NCI-H1092 (cell line): ENCODE measurements at places on chromosomes 11 and 22.

- DNase-seq = no peak
These were observed 14.6 kb downstream of the DKK3 start for GRCh38 chr11:11993839-11994238.

DNA sequence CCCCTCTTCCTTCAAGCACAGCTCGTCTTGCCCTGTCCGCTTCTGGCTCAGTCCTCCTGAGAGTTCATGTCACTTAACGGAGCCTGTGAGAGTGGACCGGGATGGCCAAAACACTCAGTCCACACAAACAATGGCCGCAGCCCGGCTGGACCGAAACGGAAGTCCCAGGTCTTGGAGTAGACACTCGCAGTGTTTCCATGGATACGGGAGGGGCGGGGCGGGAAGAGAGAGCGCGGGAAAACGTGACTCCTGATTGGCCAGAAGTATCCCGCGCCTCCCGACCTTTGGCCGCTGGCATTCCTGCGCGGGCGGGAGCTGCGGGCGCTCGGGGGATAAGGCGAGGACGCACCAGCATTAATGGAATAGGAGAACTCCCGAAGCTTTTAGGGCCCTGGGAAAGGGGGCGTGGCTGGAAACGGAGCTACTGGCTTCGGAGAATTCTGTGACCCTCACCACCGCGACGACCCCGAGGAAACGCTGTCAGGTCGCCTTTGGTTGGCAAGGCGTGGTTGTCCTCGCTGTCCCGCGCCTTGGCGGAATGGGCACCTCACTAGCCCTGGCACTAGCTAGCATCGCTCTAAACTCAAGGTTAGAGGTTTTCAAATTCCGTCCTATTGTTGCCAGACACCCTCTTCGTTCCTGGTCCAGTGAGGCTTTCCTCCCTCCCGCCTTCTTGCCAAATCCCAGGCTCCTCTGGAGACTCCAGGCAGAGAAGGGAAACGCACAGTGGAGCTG is at the start of the genes NLRP14 and ZNF214:
NLRP14 (plus strand) TSS at position 297 of the 735 bp plus-strand sequence. CDS start 18,108 bp downstream, outside the sequence.
ZNF214 (minus strand) TSS at position 164 of the 735 bp plus-strand sequence. CDS start 17,511 bp downstream, outside the sequence.
- no peak for DNase-seq

DNA sequence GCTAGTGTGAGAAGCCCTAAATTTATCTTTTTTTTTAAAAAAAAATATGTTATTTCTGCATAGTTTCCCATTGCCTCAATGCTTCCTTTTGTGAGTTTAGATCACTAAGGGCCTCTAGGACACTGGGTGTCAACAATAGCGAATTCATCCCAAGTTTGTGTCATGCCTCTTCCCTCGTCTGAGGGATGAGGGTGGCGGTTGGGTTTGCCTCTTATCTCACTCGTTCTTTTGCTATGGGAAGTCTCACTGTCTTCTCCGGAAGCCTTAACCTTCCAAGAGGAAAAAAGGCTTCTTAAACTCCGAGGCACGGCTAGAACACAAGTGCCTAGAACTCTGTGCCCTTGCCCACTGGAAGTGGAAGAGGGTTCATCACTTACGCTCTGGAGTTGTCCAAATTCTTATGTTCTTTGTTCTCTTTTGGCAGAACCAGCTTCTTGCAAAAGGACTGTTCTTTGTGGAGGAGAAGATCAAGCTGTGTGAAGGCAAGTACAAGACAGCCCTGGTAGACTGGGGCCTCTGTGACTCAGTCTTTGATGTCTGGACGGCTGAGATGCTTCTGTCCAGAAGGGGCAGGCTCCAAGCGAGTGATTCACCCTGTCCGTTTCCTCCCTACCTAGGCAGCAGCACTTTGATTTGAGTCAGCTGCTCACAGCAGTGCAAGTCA is 78.5 kb downstream of the TRAF6 start:
- no peak for DNase-seq

GRCh38 chr11:95346265-95346664 is 115.3 kb upstream of the SESN3 start:
- DNase-seq = no peak
